Activated CD4-positive, alpha-beta T cell treated with anti-CD3 and anti-CD28 coated beads, Interleukin-2, Interleukin-4, amounts not matched to agents 100 ng/mL and 50 ng/mL, durations not matched to agents 16 hours and 8 hours (primary cell): ENCODE measurements at places on chromosomes 1 and 21.
A peak's percentile ranks its signal among the peaks of the same experiment; 100 is the strongest.

- peak; percentile 35 for DNase-seq
These were observed 2.3 kb downstream of the ANP32E start for GRCh38 chr1:150233359-150234308.

GRCh38 chr1:6420454-6421042 is 829 bp upstream of the HES2 start:
- peak; percentile 14 for DNase-seq

DNA sequence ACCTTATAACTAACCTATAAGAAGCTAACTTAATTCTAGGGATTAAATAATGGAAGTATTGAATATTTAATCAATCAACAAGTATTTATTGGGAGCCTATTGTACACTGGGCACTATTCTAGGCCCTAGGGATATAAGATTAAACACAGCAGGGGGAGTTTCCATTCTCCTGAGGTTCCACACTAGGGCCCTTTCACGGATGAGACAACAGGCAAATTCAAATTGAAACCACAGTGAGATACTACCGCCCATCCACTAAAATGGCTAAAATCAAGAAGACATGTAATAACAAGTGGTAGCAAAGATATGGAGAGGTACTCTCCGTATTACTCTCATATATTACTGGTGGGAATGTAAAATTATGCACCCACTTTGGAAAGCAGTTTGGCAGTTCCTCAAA is 674.4 kb downstream of the KIF26B start:
- DNase-seq: no peak

DNA sequence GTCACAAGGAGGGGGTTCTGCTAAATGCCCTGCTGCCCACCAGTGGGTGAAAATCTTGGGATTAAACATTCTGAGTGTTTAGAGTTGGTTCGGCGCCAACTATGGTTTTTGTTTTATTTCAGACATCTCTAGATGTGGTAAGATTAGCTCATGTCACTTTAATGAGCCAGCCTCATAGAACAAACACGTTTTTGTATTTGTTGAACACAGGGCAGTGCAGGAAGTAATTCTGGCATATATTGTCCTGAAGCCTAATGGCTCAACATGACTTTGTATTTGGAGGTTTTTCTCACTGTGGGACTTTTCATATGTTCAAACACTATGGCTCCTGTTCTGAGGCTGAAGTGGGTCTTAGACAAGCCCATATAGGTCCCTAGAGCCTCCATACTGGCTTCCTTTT is 107.8 kb downstream of the NGF start:
- no peak for DNase-seq

GRCh38 chr21:31014891-31015290 is 23.4 kb downstream of the KRTAP19-8 start:
- no peak for DNase-seq

- DNase-seq: no peak
These were observed 29.2 kb downstream of the BCAR3 start for GRCh38 chr1:93652323-93652949.

DNA sequence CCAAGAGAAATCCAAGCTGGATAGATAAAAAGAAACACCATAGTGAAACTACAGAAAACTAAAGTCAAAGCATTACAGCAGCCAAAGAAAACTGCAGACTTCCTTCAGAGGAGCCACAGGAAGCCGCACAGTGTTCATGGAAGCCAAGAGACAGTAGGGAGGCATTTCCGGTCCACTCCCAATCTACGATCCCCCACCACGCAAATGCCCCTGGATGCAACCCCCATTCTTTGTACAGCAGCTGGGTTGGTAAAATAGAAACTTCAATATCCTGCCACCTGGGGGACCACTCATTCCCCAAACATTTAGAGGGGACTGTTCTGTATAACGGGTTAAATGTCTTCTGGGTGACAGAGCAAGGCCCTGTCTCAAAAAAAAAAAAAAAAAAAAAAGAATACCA is 43.9 kb upstream of the TSPEAR start:
- no peak for DNase-seq
